Activated CD4-positive, alpha-beta T cell treated with anti-CD3 and anti-CD28 coated beads for 36 hours (primary cell): ENCODE measurements at places on chromosomes 5 and 9. TPM values are rescaled to one million over a fixed set of nuclear protein-coding genes. Genes with fewer than 3 reads are reported as not detected.

DNA sequence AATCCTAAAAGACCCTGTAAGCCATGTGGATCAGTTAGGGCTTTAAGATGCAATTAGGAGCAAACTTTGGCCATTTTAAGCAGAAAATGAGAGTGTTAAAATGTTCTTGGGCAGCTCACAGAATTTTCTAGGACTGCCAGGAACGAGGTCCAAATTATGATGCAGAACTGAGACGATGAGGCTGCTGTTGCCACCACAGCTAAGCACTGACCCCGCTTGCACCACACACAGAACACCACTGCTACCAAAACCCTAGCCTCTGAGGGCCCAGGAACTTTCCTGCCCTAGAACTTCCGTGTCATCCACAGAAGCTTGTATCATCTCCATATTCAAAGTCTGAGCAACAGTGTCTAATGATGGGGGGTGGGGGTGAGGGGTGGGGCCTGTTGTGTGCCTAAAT, 41.0 kb upstream of the PCSK1 start:
- no peaks in the 10 kb centered on the region for H3K36me3 ChIP-seq
- DNase-seq: no peak
- H3K27ac ChIP-seq: no peak overlapping the region
- H3K27me3 ChIP-seq: peaks cover 5% of the 10 kb centered on the region
- H3K4me1 ChIP-seq: no peaks in the 10 kb centered on the region

Gene TAF11L10
- not detected for total RNA-seq

- no peak overlapping the region for H3K27ac ChIP-seq
- peaks cover 12% of the 10 kb centered on the region for H3K4me1 ChIP-seq
- H3K36me3 ChIP-seq: no peaks in the 10 kb centered on the region
- no peak for DNase-seq
- H3K27me3 ChIP-seq: peaks cover 11% of the 10 kb centered on the region
These were observed 24.1 kb upstream of the CER1 start for GRCh38 chr9:14746626-14747025.

DNA sequence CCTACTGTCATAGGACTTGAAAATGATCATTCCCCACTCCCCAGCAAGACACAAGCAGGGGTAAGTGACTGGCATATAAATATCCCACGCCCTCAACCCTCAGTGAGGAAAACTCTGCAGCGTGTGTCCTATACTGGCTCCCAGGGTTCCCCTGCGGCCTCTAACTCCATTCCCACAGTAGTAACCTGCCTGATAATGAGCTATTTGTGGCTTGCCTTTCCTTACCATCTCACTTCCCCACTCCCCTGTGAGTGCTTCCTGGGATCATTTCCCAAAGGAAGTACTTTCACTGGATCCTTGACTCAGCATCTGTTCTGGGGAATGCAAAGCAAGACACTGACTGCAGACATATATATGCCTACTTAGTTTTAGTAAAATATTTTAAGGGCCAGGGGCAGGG, 14.3 kb downstream of the CDC14B start:
- H3K27ac ChIP-seq: no peak overlapping the region
- no peak for DNase-seq
- no peaks in the 10 kb centered on the region for H3K4me1 ChIP-seq
- H3K4me3 ChIP-seq: no peak overlapping the region
- peaks cover 18% of the 10 kb centered on the region for H3K27me3 ChIP-seq

Gene FGF1
- total RNA-seq: not detected

DNA sequence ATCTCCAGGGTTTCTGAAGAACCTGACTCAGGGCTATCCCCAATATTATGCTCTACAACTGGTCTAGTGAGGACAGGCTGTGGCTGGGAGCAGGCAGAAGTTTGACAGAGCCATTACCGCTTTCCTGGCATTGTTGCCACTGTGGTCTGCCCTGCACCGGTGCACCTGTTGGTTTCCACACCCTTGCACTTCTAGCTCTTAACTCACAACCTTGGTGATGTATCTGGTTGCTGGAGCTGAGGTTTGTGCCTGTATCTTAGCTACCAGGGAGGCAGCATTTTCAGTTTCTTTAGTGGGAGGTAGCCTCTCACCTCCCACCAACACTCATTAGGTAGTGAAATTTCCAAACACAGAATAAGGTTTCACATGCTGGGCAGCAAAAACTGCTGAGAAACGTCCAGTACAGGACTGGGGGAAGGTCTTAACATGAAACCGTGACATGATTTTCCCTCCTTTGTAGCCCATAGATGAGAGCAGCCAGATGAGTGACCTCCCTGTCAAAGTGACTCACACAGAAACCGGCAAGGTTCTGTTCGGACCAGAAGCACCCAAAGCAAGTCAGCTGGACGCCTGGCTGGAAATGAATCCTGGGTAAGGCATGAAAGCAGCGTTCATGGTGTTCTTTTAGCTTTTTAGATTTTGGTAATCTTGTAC, 57.7 kb downstream of the SMARCA2 start:
- H3K27ac ChIP-seq: no peak overlapping the region
- peak; percentile 17 for DNase-seq
- no peaks in the 10 kb centered on the region for H3K27me3 ChIP-seq
- H3K36me3 ChIP-seq: peaks cover 47% of the 10 kb centered on the region
- peaks cover 18% of the 10 kb centered on the region for H3K4me1 ChIP-seq

- DNase-seq: peak; percentile 25
- H3K36me3 ChIP-seq: no peaks in the 10 kb centered on the region
These were observed 78.4 kb downstream of the NTNG2 start for GRCh38 chr9:132239999-132240840.

DNA sequence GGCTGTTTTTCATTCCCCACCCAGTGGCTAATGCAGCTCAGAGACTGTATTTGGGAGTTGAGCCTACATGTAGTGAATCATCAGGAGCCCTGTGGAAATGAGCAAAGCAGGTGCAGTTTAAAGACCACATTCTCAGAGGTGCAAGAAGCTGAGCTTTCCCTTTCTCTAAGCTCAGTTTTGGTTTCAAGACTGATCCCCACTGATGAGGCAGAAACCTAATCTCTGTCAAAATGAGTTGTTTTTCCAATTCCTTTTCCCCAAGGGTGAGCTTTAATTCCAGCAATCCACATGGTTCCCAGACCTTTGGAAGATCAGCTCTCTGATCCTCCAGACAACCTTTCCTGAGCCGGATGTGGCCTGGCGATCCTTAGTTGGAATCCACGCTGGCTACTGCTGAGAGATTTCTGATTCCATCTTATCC, 420.5 kb downstream of the EBF1 start:
- no peak for DNase-seq
- H3K27ac ChIP-seq: no peak overlapping the region
- H3K27me3 ChIP-seq: peaks cover 5% of the 10 kb centered on the region
- no peak overlapping the region for H3K4me3 ChIP-seq

GRCh38 chr5:56414066-56414465, 180.9 kb upstream of the ANKRD55 start:
- DNase-seq: no peak
- no peak overlapping the region for H3K27ac ChIP-seq
- no peaks in the 10 kb centered on the region for H3K27me3 ChIP-seq
- peaks cover 2% of the 10 kb centered on the region for H3K36me3 ChIP-seq

Gene SPATA31C1
- total RNA-seq: not detected

Gene PHYHD1
- 0.44 TPM for total RNA-seq

DNA sequence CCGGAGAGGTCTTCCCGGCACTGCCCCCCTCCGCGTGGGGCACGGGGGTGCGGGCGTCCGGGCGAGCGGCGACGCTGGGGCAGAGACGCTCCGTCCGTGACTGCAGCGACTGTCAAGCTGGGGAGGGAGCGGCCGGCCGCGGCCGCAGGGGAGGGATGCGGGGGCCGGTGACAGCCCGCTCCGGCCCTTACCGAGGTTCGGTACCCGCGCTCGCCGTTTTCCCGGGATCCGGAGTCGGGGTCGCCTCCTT, 400 bp downstream of the KDM4C start:
- peak overlapping the region; percentile 86 for H3K27ac ChIP-seq
- H3K27me3 ChIP-seq: no peaks in the 10 kb centered on the region
- peaks cover 29% of the 10 kb centered on the region for H3K4me1 ChIP-seq

Gene PCDH1
- not detected for total RNA-seq

DNA sequence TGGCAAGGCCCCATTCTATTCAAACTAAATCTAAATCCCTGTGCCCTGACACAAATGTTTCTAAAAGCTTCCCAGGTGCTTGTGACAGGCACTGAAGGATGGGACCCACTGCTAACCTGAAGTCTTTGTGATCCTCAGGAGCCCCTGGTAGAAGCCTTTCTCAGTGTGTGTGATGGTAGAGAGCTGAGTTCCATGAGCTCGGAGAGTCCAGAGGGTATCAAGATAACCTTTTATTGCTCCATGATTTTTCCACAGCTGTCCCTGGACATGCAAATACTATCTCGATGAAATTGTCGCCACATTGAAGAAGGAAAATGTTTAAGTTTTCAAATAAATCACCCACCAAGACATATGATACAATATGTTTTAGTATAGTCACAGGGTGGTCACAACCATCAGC, 7.7 kb downstream of the CAST start:
- DNase-seq: no peak
- H3K27ac ChIP-seq: no peak overlapping the region
- no peak overlapping the region for H3K4me3 ChIP-seq
- H3K36me3 ChIP-seq: peaks cover 2% of the 10 kb centered on the region
- H3K4me1 ChIP-seq: peaks cover 14% of the 10 kb centered on the region
- H3K27me3 ChIP-seq: no peaks in the 10 kb centered on the region

Gene CFAP157
- not detected for total RNA-seq

Gene SUSD1
- total RNA-seq: 2.5 TPM

DNA sequence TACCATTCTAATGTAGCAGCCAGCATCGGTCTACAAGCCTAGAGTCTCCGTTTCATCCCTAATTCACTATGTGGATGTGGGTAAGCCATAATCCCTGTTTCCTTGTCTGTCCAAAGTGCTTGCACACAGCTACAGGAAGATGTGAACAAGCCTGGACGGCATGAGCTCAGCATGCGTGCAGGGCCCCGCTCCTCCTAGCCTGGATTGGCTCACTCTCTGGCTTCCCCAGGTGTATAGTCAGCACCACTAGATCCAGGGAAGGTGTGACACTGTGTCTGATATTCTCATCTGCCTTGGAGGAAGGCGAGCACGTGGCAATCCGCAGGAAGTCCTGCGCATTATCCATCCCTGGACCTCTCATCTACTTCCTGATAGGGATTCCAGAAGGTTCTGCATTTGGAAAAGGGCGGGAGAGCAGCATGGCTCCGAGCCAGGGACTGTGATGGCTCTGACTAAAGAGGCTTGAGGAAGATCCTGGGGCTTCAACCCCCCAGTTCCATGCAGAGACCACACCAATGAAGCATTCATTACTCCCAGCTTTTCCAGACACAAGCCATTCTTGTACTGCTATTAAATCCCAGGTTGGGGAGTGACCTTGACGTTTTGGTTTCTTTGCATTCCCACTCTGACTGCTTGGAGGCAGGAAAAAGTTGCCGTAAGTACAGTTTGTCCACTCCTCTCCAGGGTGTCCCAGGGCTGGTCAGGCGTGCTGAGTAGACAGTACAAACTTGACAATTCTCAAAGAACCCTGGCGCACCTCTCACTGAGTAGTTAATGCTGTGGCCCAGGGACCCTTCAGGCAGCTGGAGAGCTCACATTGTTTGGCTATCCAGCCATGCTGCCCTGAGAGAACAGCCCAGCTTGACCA, 65.6 kb downstream of the PSD2 start:
- H3K4me3 ChIP-seq: no peak overlapping the region
- H3K4me1 ChIP-seq: no peaks in the 10 kb centered on the region
- H3K27ac ChIP-seq: no peak overlapping the region
- no peak for DNase-seq
- no peaks in the 10 kb centered on the region for H3K36me3 ChIP-seq

DNA sequence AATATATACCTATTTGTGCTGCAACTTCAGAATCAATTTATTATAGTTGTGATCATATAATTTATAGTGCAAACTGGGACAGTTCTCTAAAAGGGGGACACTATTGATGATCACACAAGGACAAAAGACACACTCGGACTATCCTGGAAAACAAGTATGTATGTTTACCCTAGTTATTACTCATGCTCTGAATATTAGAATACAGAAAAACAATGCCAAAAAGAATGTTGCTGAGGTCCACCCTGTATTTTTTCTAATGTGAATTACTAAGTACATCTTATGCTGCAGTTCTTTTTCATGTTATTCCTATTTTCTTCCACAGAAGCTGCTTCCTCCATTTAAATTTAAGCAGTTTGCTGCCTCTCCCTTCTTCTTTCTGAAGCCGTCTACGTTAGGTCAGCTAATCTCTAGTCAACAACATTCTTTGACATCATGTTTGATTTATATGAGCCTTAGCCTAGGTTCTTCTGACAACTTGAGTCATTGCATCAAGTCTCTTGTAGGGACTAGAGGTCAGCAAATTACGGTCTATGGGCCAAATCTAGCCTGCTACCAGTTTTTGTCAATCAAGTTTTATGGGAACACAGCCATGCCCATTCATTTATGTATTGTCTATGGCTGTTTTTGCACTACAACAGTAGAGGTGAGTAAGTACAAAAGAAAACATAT, 40.1 kb upstream of the PPP3R2 start:
- DNase-seq: no peak
- H3K36me3 ChIP-seq: no peaks in the 10 kb centered on the region
- no peak overlapping the region for H3K27ac ChIP-seq
- no peak overlapping the region for H3K4me3 ChIP-seq

DNA sequence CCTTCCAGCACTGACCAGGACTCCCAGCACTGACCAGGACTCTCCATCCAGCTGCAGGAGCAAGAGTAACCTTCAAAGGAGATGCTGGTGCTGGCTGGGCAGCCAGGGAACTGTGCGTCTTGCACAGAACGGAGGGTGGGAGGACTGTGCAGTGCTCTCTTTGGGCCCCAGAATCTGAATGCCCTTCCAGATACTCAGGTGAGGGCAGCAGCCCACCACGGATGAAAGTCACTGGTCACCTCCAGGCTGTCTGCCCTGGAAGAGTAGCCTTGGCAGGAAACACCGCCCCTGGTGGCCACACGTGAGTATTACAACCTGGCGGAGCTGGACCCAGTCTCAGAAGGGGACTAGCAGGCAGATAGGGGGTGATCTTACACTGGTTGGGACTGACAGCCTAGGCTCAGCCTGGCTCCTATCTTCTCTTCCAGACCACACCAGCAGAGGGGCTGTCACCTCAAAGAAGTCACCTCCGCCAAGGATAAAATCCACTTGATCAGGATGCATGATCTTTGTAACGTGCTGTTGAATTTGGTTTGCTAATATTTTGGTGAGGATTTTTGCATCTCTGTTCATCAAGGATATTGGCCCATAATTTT, 4.8 kb upstream of the SARDH start:
- peaks cover 7% of the 10 kb centered on the region for H3K4me1 ChIP-seq
- H3K27ac ChIP-seq: no peak overlapping the region
- no peak overlapping the region for H3K4me3 ChIP-seq
- DNase-seq: peak; percentile 86
- H3K36me3 ChIP-seq: no peaks in the 10 kb centered on the region

DNA sequence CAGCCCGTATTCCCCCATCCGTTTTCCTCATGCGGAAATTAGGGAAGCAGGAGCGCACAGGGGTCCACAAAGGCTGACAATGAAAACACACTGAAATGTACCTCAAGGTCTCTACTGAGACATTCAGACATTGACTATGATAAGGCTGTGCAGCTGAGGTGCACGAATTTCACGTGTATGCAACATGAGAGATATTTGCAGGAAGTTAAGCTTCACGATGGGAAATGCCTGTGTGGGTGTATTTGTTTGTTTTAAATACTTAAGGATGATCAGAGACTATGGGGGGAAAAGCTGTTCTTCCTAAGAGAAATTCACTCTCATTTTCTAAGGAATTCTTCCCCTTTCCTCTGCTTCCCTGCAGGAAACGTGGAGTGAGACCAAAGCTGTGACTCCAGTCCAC, 2.6 kb upstream of the SPATA31E1 start:
- H3K36me3 ChIP-seq: no peaks in the 10 kb centered on the region
- H3K4me1 ChIP-seq: peaks cover 11% of the 10 kb centered on the region
- no peak overlapping the region for H3K4me3 ChIP-seq
- H3K27me3 ChIP-seq: no peaks in the 10 kb centered on the region
